KG1 (cell line): ENCODE measurements at places on chromosomes 3 and 15.
A peak's percentile ranks its signal among the peaks of the same experiment; 100 is the strongest.

DNA sequence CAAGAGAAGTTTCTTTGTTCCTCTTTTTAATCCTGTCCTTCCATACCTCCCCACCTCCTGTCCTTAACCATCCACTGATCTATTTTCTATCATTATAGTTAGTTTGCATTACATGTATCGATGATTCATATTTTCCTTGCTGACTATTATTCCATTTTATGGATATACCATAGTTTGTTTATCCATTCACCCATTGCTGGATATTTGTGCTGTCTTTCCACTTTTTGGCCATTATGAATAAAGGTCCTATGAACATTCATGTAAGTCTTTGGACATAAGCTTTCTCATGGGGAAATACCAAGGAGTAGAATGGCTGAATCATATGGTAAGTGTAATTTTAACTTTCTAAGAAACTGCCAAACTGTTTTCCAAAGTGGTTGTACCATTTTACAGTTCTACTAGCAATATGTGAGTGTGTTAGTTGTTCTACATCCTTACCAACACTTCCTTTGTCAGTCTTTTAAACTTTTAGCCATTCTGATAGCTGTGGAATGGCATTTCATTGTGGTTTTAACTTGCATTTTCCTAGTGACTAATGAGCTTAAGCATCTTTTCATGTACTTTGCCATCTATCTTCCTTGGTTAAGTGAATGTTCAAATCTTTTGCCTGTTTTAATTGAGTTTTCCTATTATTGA, 11.7 kb downstream of the ATP6V1A start:
- DNase-seq = no peak

DNA sequence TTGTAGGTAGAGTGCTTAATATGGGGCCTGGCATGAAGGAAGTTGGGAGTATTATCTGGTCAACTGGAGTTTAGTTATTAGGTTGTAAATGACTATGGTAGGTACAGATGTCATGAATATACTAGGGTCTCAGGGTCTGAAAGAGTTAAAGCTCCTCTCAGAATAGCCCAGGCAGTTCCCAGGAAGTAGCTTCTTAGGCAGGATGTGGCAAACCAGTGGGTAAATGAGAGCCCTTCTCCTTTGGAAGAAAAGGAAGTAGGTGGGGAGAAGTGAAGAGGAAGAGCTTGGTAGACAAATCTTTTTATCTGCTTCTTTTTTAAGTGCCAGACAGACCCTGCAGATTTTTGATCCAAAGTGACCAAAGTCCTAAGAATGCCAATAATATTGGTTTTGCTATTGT, 24.5 kb downstream of the MAP2K1 start:
- no peak for DNase-seq

- DNase-seq = no peak
Measured at GRCh38 chr3:183247011-183247589, 6.0 kb upstream of the B3GNT5 start.

- no peak for DNase-seq
Measured at GRCh38 chr3:186261638-186262037, 100.4 kb downstream of the DGKG start.

- DNase-seq = no peak
Measured at GRCh38 chr15:58423831-58424608, 7.8 kb upstream of the LIPC start.

DNA sequence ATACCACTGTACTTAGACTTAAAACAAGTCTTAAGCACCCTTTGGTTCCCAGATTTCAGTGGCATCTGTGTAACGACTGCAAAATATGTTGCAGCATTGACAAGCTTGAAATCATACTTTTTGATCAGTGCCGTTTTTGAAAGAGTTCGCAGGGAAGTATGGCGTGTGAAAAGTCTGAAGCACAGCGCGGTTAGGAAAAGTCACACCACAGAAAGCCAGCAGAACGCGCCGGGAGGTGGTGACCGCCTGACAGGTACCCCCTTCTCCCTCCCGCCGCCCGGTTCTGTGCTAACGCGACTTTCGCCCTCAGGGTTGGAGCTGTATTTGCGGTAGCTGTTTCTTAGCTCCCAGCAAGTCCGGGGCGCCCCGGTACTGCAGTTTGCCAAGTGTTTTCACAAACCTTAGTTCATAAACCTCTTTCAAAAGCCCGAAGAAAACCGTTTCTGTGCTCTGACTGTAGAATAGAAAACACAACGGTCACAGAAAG, 481 bp upstream of the CRYBG3 start:
- DNase-seq = no peak

DNA sequence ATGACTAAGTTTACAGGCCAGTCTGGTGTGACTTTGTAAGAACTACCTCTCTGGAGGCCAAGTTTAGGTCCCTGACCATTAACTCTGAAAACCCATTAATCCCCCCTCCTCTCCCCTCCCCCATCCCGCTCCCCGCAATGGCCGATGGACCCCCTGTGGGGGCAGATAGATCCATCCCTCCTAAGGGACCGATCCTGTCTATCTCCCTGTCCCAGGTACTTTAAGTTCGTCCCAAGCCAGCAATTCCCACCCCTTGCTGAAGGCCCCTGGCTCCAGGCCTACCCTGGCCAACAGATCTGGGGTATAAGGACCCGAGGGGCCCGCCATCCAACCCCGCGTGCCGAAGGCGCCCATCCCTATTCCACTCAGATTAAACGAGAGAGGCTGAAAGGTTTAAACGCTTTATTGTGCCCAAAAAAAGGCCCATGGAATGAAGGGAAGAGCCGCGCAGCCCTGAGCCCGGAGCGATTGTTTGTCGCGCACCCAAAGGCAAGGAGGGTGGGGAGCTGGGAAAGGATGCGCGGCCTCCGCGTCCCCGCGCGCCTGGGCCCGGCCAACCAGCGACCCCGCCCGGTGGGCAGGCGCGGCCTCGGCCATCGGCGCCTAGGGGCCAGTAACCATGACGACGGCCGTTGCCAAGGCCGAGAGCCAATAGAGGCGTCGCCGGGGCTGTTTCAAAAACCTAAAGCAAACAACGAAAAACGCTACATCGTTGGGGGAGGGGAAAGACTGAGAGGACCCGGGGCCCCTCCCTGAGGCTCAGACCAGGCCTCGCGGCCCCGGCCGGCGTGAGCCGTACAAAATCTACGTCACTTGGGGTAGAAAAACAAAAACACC, 35.9 kb downstream of the HMCES start:
- peak; percentile 32 for DNase-seq

DNA sequence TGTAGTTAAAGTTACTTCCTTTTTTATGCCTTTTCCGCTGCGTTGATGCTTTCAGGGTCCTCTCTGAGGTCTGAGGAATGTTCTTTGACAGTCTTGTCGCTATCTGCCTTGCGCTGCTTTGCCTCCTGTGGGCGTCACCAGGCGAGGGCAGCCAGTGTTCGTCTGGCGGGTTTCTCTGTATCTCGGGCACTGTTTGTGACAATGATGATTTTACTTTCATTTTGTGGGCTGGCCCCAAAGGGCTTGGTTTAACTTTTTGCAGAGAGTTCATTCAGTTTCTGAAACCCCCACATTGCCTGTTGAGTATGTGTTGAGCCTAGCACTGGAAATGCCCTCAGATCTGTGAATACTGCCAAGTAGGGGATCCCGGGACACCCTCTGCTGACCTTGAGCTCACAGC, 24.6 kb upstream of the SACM1L start:
- peak; percentile 43 for DNase-seq

DNA sequence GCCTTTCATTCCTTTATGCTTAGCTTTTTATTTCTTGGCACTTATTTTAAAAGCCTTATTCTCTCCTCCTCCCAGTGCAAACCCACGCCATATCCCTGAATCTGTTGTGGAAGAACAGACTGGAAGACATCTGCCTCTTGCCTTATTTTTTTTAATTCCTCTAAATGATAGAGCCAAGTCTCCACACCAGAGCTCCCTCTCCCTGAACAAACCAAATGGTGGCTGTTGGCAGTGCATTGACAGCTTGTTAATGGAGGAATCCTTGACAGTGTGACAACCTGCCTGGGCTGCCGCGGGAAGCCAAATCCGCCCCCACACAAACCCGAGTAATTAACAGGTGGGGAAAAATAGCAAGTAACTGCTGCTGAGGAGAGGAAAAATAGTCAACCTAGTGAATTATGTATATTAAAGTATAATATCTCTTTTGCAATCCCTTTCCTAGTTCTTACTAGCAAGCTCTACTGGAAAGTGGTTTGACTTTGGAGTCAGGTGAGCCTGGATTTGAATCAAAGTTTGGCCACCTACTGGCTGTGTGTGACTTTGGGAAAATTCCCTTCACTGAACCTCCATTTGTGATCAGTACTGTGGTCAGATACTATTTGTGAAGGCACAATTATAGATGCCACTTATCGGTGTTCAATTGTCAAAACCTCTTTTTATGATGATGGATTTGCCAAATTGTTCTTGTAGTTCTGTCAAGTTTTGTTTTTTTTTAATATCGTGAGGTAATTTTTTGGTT, 589.6 kb downstream of the PDCD6IP start:
- DNase-seq = no peak

GRCh38 chr15:85047271-85047948, 65.8 kb downstream of the PDE8A start:
- DNase-seq = no peak

- no peak for DNase-seq
Measured at GRCh38 chr3:32910954-32911353, 40.5 kb upstream of the CCR4 start.

DNA sequence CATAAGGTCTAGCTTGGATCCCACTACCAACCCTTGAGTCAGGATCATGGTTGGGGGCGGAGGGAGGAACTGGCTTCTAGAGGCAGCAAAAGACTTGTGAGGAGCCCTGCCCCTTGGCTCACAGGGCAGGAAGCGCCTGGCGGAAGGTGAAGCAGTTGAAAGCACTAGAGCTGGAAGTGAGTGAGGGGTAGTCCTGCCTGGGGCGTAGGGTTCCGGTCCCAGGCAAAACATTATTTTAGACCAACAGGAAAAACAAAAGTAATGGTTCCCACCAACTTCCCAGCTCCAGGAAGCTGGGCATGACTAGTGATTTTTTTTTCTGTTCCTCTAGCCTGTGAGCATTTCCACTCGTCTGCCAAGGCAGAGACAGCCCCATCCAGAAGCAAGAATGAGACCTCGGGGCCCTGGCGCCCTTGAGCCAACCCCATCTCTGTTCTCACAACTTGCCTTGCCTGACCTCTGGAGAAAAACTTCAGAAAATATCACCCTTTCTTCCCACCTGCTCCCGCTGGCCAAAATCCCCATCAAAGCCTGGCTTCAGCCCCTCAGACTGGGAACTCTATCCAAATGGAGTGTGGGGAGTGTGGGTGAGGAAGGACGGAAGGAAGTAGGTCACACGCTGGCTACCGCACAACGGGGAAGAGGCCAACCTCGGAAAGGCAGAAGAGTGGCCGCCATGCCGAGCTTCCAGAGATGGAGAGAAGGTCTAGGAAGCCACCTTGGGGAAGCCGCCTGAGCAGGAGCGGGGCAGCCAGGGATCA, 57.5 kb downstream of the RBPMS2 start:
- DNase-seq = no peak

GRCh38 chr3:13021141-13022114, 51.8 kb downstream of the IQSEC1 start:
- DNase-seq = no peak

- DNase-seq = no peak
Measured at GRCh38 chr15:42138411-42138810, 18.0 kb downstream of the PLA2G4F start.

DNA sequence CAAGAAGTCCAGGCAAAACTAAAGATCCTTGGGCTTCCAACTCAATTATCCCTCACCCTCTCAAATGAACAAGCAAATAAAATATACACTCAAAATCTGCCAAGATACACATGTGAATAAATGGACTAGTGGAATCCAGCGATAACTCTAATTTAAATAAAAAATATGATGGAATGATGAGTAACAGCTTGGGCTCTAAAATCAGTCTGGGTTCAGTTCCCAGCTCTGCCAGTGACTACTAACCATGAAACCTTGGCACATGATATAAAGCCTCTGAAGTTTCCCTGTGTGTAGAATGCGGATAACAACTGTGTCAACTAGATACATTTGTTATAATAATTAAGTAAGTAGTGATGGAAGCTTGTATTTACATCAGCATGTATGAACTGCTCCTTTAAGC, 81.3 kb downstream of the CADPS start:
- DNase-seq = no peak

DNA sequence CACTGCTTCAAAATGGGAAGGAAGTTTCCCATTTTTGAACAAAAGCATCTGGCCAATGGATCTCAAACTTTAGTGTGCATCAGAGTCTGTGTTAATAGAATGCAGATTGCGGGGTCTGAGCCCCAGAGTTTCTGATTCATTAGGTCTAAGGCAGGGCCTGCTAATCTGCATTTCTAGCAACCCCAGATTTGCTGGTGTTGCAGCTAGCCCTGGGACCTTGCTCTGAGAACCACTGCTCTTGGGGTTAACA, 30.7 kb upstream of the USP3 start:
- DNase-seq = no peak

- no peak for DNase-seq
Measured at GRCh38 chr15:48411971-48412591, 80.9 kb downstream of the DUT start.

DNA sequence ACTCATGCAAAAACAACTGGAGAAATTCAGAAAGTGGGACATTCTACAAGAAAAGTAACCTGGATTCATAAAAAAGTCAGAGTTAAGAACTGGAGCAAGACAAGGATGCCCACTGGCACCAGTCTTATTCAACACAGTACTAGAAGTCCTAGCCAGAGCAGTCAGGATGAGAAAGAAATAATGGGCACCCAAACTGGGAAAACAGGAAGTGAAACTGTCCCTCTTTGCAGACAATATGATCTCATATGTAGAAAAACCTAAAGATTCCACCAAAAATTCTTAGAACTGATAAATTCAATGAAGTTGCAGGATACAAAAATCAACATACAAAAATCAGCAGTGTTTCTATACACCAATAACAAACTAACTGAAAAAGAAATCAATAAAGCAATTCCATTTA, 37.4 kb downstream of the TXNRD3 start:
- DNase-seq = no peak

- DNase-seq = no peak
Measured at GRCh38 chr15:39128746-39129145, 452.1 kb upstream of the THBS1 start.

DNA sequence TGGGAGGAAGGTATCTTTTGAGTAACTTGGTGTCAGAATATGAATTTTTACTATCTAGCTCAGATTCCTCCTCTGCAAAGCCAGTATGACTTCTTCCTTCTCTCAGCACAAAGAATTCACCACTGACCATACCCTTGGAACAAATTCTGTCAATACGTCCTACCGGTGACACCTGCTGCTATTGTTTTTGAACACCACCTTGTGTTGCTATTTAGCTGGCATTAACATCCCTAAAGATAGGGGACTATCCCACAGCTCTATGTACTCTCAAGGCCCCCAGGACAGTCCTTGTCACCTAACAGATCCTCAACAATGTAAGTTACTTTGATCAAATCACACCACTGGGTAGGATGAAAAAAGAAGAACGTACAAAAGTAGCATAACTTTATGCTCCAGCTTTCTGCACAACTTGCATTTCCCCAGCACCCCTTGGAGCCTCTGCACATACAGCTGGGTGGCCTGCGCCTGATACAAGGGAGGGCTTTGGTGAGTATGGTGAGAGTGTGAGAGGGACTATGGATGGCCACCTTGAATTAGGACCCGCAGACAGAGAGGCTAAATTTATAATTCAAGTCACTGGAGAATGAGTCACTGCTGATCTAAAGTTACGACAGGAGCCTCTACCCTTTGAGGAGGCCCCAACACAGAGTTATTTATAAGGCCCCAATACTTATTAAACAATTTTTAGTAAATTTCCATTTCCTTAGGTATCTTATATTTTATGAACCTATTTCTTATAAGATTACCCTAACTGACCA, 2.3 kb upstream of the COLQ start:
- DNase-seq = no peak
